ENCODE measurements at places on chromosomes 11 and 22.

DNA sequence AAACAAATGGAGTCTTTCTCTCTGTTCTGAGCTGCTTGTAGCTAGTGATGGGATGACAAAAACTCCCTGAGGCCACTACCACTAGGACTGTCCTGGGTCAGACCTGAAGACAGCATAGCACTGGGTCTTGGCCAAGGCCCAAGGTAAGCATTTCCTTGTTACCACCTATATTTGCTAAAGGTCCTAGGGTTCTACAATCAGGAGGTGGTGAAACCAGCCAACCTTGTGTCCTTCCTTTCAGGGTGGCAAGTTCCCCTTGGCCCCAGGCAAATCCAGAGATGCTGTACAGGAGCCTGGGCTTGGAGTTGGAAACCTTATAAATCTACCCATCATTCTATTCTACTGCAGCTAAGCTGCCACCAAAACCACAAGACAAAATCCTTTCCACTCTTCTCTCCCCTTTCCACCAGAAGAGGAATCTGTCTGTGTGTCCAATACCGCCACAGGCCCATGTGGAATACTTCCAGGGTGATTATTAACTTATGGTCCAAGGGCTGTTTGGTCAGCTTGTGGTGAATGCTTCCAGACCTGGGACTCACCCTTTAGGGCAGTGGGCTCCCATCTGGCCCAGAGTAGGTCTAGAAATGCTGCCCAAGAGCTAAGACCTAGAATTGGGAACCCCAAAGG, 16.8 kb downstream of the SLC22A25 start:
- DNase-seq = no peak

DNA sequence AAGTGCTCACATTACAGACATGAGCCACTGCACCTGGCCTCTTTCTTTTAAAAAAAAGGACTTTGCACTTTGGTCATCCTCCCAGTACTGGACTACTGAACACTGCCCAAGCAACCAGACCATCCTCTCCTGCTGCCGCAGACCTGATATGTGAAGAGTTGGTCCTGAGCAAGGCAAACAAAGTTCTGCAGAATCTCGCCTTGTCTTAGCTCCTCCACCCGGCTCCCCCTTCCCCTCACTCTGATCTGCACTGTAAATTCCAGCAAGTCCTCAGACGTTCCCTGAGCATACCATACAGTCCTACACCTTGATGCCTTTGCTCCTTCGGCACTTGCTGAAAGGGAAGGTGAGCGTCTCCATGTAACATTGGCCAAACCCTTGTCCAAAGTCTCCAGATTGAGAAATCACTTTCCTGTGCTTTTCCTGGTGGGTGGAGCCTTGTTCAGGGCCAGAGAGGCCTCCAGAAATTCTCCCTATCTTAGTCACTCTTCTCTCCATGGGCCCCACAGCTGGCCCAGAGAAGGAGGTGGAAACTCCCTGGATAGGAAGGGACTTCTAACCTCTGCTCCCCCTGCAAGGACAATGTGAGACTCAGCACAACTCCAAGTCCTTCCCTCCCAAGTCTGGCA, 47.0 kb upstream of the TIMP3 start:
- DNase-seq = no peak

DNA sequence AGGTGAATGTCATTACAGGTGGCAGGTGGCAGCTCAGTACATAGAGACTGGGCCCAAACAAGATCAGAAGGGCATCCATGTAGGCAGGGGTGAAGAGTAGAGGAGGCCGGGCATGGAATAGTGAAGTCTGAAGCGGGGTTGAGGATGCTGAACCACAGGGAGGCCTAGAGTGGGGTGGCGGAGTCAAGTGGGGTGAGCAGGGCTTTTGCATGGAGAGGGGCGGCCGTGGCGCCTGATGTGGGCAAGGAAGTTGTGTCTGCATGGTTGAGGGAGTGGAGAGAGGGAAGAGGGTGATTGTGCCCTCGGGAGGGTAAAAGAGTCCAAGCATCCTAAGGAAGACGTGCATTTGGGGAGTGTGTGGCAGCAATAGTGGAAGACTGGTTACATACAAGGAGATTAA, 14.4 kb downstream of the DDB2 start:
- DNase-seq = no peak

GRCh38 chr11:79045800-79046304, 395.0 kb downstream of the TENM4 start:
- no peak for DNase-seq

DNA sequence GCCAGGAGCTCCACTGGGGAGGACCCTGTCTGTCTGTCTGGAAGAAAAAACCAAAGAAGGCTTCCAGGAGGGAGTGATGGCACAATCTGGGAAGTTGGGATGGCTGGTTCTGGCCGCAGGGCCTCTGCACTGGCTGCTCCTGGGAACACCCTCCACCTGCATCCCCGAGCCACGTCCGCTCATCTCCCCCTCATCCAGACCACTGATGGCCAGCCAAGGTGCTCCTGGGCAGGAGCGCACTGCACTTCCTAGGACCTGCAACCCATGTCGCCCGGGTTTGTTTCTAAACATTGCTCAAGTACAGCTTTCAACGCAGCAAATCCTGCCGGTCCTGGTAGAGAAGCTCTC, 4.9 kb upstream of the IFITM10 start:
- DNase-seq = no peak

Data from activated naive CD8-positive, alpha-beta T cell treated with anti-CD3 and anti-CD28 coated beads, Interleukin-2, amount 50 U/mL, for 16 hours (primary cell).